ENCODE measurements at places on chromosomes 4 and X.

DNA sequence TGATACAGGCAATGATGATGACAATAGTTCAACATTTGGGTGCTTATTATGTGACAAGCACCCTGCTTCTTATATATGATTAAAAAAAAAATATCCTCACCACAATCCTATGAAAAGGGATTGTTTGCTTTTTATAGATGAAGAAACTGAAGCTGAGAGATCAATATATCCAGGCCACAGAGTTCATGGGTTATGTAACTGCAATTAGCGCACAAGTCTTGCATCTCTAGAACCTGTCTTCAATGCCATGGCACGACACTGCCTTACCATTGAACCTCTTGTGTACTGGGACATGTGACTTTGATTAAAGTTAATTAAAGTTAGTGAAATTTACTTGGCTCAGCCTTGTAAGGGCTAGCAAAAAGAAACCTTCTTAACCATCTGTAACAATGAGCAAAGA, 599.7 kb downstream of the ADGRL3 start:
- no peak for DNase-seq

DNA sequence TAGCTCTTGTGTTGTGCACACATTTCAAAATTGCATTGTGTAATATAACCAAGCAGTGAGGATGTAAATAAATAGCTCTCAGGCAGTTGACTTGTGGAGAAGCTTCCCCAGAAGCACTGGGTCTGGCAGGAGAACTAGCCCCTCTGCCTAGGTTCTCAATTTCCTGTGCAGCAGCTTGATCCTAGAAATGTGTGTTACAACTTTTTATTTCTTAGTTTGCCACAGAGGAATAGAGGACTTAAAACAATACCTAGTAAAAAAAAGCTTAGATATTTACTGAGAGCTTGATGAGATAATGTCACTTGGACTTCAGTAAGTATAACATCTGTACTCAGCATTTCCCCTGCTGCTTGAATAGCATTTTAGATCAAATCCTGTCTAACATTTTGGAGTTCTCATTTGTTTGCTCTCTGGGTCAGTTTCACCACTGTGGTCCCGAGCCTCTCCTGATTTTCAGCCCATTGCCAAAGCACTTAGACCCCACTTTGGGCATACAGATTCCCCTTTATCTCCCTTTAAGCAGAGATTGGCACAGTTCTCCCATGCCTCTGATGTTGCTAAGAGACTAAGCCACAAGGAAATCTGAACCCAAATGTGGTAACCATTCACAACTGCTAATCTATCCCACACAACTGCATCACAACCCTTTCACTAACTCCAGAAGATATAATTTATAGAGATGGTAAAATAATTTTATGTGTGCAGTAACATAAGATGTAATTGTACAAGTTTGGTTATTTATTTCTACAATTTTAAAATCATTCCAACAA, 98.2 kb upstream of the NRK start:
- DNase-seq = no peak

GRCh38 chr4:67499799-67500198, 45.5 kb downstream of the CENPC start:
- DNase-seq = no peak

- DNase-seq = peak; percentile 79
Observed at GRCh38 chr4:6974138-6974848, 64.7 kb downstream of the TBC1D14 start.

- no peak for DNase-seq
Observed at GRCh38 chr4:21898101-21898500, 50.5 kb downstream of the KCNIP4 start.

GRCh38 chr4:3305610-3306371, 13.0 kb downstream of the RGS12 start:
- DNase-seq = peak; percentile 47

DNA sequence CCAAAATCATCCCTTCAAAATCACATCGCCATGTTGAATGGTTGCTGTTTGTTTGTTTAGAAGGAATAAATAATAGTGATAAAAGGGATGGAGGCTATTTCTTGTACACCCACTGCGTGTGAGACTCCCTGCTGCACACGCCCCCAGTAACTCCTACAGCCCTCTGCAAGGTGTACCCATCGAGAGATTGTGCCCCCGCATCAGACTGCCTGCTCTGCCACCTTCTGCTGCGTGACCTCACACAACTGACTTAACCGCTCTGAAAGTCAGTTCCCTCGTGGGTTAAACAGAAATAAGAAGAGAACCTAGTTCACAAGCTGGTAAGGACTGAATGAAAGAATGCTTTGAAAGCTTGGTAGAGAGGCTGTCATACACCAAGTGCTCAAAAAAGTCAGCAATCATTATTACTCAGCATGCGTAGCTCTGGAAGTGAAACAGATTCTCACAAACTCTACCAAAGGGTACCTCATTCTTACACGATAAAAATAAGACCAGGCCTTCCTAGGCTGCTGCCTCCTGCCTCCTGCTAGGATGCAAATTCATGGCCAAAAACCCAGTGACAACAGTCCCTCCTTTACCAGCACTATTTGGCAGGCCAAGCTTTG, 147.1 kb downstream of the CPEB2 start:
- peak; percentile 14 for DNase-seq

DNA sequence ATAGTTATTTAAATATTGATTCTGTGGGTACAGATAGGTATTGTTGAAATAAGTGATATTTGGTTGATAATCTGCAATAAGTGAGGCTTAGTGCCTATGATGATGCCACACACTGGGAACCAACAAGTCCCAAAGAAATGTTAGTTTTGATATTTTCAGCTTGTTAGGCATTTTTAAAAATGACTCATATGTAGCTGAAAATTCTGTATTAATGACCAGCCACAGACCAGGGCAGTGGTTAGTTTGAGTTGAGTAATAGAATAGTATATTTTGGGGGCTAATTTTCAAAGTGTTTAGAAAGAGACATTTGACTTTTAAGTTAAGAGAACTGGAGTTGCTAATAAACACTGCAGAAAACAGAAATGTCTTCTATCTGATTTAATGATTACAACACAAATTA, 9.4 kb downstream of the INTU start:
- DNase-seq = no peak

GRCh38 chr4:44235897-44236296, 212.7 kb downstream of the KCTD8 start:
- DNase-seq = no peak

DNA sequence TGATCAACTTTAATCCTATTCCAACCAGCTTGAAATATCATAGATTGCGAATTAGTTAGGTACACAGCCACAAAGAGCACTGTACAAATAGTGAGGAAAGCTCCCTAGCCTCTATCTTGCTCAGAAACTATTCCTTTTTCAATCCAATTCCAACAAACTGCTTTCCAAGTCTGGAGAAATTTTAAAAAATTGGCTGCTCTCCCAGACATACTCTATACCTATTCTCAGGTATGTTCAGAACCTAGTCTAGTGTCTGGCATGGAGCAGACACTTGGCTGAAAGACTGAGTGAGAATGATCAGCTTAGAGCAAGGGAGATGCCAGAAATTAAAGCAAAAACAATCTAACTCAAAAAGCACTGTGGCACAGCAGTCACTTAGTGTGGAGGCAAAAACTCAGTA, 105.9 kb downstream of the SLC10A7 start:
- no peak for DNase-seq

DNA sequence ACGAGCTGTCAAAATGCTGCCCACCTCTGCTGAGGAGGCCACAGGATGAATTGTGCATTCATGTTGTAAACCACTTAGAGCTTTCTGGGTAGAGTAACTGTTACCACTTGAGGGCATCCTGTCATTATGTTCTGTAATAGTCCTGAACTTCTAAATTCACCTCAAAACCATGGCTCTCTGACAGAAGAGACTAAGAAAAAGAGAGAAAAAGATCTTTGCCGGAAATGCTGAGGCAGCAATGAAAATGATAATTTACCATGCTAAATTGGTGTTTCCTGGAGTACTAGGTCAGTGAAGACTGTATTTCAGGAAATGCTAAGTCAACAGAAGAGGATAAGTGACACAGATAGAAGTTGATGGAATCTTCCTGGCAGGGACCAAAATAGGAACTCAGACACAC, 942.3 kb upstream of the SLIT2 start:
- DNase-seq = peak; percentile 33

GRCh38 chr4:65880594-65880993, 210.3 kb upstream of the EPHA5 start:
- DNase-seq = no peak

DNA sequence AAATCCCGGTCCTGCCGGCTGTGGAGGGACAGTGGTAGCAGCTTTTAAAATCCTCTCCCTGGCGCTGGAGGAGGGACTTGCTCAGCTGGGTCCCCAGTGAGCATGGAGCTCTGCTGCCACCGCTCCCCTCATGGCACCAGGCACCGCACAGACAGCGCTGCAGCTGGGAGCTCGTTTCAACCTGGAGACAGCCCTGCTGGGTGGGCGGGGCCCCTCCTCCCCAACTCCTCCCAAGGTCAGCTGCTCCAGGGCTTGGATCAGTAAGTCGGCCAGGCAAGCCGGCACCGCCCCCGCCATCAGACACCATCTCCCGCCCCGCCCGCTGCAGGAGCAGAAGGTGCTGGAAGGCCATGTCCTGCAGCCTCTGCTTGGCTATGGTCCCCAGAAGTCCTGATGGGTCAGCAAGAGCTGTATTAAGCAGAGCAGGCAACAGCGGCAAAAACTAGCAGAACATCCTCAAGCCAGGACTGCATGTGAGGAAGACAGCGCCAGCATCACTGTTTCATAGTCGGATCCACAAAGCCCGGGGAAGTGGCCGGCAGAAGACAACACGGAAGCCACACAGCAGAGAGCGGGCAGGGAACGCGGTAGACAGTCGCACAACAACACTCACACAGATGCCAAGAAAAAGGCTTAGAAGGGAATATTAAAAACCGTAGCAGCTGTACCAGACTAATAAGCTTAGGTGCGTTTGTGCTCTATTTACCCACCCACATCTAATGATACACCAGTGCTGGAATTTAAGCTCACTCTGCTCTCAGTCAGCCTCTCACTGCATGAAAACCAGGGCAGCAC, 16.2 kb downstream of the ZFYVE28 start:
- DNase-seq = peak; percentile 68

DNA sequence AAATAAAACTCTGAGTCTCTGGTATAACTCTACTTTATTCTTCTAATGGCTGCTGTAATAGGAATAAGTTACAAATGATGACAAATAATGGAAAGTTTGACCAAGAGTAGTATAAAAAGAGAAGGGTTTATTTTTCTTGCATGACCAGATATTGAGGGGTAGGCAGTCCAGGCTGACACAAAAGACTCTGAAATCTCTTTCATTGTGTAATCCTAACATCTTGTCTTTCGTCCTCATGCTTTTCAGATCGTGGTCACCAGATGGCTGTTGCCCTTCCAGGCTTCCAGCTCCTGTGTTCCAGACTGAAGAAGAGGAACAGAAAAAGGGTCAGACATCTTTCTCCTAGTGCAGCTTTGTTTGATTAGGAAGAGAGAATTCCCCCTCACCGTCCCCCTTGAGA, 176.9 kb upstream of the GK2 start:
- DNase-seq = no peak

- no peak for DNase-seq
Observed at GRCh38 chr4:40122941-40123340, 66.3 kb downstream of the N4BP2 start.

- DNase-seq = no peak
Observed at GRCh38 chrX:74527350-74527749, 87.1 kb downstream of the RLIM start.

- no peak for DNase-seq
Observed at GRCh38 chr4:161894493-161895167, 269.2 kb downstream of the FSTL5 start.

DNA sequence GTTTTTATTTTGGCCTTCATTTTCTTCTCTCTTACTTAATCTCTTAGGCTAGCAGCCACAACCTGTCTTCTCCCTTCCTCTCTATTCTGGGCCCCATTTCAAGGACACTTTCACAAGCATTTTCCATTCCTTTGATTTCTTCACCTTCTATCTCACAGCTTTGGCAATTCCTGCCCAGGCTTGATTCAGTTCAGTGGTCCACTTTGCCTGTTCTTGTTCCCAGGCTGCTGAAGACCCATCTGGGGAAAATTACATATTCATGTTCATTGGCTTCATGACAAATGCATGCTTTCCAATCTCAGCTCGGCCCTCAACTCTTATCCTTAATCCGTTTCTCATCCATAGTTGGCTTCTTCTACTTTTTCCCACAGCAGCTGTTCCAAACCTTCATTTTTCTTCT, 38.7 kb upstream of the LPAR4 start:
- no peak for DNase-seq

DNA sequence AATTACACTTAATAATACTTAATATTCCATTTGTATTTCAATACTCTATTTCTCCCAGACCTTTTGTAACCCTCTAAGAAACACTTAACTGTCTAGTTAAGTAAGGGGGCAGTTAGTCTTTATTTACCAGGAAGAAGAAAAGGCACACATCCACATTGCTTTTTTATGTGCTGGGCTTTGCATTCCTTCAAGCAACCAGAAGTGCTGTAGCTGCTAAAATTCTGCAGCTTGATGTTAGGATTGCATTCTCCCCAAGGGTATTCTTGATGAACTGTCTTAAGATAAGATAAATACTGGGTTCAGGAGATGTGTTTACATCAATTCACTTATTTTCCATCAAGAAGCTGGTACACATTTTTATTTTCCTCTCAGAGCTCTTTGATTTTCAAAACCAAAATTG, 24.0 kb downstream of the ASIC5 start:
- DNase-seq = no peak

DNA sequence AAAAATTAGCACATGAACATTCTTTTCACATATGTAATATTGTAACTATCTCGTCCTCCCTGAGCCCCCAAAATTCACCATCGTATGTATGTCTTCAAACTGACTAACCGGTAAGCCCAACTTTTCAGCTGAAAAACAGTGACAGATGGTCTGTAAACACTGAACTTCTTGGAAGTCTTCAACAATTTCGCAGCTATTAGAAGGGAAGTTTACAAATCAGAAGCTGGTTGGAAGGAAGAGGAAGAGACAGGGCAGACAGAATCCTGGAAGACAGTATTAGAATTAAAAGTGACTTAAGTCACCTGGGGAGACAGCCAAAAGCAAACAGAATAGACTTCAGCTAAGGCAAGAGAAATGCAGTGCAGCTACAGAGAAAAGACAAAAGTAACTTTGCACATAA, 858.4 kb downstream of the ADGRL3 start:
- DNase-seq = no peak

- DNase-seq = no peak
Observed at GRCh38 chrX:151920530-151920929, 7.8 kb downstream of the MAGEA4 start.

Data from kidney tubule cell (primary cell).